ENCODE measurements at places on chromosomes 11 and 22.

GRCh38 chr11:41081756-41082285 is 377.6 kb downstream of the LRRC4C start:
- no peak for DNase-seq

DNA sequence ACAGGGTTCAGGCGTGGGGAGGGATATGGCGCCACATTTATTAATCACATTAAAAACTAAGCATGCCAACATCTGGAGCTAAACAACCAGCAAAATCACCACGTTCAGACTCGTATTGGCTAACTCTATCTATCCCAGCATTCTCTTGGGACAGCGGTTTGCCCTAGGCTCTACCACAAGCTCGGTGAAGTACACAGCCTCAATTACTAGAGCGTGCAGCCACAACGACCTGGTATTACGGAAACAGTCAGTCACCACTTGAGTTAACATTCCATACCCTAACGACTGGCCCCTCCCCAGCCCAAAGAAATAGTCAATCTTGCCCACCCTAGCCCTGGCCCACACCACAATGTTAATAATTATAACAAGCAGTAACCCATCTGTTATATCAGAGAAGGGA is 32.1 kb downstream of the APOL5 start:
- DNase-seq, result no peak

- DNase-seq, result no peak
Observed at GRCh38 chr11:96049426-96049825, 125.5 kb upstream of the MTMR2 start.

DNA sequence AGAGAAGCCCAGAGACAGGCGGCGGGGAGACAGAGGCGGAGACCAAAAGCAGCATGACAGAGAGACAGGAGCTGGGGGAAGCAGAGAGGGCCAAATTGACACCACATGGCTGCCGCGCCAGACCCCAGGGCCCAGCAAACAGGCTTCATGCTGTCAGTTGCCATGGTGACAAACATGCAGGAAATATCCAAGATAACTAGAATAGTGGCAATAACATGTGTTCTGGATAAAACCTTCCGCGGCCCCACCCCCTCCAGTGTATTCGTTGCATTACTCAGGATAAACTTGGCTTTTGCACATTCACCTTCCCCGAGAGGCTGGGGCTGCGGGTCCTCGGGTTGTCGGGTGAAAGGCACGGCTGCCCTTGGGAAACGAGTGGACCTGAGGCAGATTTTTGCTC is 49.9 kb upstream of the CDON start:
- no peak for DNase-seq

DNA sequence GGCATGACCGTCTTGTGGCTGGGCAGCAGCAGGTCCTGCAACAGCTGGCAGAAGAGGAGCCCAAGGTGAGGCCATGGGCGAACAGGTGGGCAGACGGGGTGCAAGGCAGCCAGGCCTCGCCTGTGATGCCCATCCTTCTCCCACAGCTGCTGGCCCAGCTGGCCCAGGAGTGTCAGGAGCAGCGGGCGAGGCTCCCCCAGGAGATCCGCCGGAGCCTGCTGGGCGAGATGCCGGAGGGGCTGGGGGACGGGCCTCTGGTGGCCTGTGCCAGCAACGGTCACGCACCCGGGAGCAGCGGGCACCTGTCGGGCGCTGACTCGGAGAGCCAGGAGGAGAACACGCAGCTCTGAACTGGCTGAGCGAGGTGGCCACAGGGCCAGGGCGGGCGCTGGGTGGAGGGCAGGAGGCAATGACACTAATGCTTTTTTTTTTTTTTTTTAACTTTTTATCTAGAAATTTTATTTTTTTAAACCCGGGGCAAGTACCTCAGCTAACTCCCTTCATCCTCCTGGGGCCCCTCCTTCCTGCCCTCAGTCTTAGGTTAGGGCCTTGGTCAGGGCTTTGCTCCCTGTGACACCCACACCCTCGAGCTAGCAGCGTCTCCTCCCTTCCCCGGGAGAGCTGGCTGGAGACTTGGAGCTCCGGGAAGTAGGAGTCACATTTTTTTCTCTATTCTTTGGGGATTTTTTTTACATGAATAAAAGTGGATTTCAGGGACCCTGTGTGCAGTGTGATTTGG is 16.0 kb downstream of the PLCB3 start:
- no peak for DNase-seq

DNA sequence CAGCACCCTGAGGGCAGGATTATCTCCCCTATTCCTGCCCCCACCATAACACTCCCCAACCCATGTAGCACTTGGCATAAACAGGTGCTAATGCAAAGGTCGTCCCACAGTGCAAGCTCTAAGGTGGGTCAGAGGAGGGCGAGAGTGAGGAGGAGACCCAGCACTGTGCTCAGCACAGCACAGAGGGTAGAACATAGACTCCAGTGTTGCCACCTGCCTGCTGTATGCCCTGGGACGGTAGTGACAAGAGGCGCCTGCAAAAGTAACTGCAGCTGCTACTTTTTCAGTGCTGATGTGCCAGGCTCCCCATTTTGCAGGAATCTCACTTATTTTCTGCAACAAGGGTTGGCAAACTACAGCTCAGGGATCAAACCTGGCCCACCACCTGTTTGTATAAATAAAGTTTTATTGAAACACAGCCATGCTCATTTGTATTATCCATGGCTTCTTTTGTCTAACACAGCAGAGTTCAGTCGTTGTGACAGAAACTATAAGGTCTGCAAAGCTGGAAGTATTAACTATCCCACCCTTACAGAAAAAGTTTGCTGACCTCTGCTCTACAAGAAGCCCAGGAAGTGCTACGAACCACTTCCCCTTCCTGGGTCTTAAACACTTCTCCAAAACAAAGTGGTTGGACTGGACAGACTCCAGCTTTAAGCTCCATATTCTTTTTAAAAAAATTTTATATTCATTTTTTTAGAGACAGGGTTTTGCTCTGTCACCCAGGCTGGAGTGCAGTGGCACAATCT is 16.9 kb upstream of the CDC42BPG start:
- no peak for DNase-seq

DNA sequence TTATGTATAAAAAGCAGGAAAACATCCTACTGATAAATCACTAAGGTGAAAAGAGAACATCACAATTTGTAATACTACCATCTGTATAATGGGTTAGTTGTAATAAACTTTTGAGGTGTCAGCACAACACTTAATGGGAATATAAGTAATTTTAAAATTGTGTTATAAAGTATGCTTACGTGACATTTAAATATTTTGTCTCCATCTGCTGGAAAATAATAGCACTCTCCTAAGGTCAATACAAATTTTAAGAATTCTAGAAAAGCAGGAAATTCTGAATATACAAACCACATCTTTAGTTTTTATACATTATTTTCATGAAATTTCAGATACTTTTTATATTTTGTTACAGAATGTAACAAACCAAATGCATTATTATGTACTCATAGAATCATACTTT is 19.5 kb downstream of the CWF19L2 start:
- DNase-seq, result no peak

DNA sequence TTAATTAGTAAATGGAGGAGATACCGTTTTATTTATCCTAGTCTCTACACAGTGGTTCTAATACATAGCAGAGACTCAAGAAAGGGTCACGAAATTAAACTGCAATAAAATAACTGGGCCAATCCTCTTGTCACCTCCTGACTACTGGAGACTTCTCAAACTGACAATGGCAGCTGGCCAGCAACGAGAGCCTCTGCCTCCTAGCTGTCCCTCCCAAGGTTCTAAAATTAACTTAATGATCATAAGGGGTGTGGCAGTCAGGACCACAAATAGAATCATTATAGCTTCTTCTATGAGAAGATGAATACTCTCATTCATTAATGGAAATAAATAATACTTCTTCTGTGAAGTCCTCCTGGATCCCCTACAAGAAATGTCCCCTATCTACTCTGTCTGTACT is 63.8 kb upstream of the APOA1 start:
- no peak for DNase-seq

GRCh38 chr11:35276396-35277145 is 137.6 kb downstream of the CD44 start:
- DNase-seq, result no peak

- DNase-seq, result no peak
Observed at GRCh38 chr11:113721462-113722066, 15.5 kb upstream of the TMPRSS5 start.

DNA sequence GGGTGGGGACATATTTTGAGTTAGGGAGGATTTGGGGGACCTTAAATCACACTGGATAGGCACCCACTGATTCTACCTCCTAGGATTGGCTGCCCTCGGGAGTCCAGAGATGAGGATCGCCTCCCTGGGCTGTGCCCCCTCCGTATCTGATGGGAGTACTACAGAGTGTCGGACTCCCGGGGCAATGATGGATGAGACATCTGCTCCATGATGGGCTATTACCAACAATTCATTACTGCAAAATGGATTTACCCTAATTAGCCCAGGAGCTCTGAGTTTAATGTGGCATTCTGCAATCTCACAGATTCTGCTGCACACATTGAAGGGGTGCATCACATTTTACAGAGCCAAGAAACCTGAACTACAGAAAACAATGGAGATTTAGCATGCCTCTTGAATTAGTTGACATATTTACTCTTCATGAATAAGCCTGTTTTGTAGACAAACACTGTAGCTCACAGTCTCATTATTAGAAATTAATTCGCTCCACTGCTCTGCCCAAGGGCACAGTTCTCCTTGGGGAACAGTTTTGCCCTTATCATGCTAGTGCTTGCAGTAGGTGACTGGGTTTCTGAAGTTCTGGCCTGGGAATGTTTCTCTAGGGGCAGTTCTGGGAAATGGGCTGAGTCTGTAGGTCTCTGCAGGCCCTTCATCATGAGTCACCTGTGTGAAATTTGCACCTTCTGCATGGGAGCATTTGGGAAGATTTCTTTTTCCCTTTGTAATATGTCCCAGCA is 217.1 kb upstream of the PLET1 start:
- DNase-seq, result no peak

GRCh38 chr11:47766509-47767227 is 473 bp downstream of the FNBP4 start:
- no peak for DNase-seq

DNA sequence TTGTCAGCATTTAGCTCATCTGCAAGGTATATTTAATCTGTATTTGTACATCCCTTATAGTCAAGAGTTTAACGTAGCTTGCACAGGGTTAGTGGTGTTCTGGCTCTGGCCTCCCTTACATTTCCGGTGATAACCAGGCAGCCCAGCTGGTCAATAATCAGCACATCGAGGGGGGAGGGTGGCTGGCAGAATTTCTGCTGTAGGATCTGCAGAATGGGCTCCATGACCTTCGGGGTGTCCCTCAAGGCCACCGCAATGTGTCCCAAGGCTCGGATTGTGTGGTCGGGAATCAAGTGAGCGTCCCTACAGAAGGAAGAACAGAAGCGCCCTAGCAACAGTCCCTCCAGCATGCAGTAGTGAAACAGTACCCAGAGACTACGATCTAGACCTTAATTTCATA is 25.1 kb downstream of the SERPIND1 start:
- no peak for DNase-seq

DNA sequence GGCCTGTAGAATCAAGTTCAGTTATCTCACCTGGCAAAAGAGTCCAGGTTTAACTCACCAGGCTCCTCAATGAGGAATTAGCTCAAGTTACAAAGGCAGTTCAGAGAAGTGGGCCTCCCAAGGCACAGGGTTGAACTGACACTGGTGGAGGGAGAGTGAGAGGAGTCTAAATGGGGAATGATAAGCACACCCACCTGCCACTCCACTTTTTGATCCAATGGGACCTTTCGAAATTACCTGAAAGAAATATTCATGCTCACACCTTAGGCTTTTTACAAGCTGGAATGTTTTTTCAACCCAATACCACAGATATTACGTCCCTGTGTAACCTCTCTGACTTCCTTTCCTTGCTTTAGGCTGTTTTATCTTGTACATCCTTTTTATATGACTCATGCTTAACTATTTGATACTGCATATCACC is 642.7 kb upstream of the TENM4 start:
- DNase-seq, result no peak

GRCh38 chr11:44531636-44532035 is 33.8 kb upstream of the CD82 start:
- no peak for DNase-seq

GRCh38 chr22:35835267-35835997 is 117.8 kb downstream of the APOL5 start:
- no peak for DNase-seq

DNA sequence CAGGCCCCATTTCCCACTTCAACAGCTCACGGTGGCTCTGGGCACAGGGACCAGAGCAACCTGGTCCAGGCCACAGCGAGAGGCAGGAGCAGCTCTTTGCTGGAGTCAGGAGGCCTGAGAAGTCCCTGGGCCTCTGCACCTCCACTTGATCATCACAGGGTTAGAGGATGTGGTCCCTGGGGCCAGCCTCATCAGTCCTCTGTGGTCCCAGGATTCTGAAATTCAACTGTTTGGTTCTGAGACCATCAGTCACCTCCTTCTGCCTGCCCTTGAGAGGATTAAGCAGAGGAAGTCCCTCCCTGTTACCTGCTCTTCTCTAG is 24.9 kb upstream of the CBX7 start:
- DNase-seq, result no peak

DNA sequence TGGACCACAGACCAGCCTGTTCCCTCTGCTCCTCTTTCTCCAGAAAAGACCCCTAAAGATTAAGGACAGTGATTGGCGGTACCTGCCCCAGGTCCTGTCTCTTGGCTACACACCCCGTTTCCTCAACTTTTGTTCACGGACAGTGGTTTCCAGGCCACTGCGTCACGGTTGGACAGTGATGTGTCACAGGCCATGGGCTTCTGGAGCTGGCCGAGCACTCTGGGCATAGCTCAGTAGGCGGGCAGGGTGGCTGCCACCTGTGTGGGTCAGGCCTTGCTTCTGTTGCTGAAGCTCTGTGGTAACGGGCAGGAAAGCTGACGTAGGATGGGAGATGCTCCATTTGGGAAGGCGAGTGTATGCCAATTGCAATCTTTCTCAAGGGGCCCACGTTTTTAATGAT is 13.6 kb downstream of the TUB start:
- no peak for DNase-seq

GRCh38 chr22:31089160-31090100 is 8.3 kb downstream of the SMTN start:
- no peak for DNase-seq

DNA sequence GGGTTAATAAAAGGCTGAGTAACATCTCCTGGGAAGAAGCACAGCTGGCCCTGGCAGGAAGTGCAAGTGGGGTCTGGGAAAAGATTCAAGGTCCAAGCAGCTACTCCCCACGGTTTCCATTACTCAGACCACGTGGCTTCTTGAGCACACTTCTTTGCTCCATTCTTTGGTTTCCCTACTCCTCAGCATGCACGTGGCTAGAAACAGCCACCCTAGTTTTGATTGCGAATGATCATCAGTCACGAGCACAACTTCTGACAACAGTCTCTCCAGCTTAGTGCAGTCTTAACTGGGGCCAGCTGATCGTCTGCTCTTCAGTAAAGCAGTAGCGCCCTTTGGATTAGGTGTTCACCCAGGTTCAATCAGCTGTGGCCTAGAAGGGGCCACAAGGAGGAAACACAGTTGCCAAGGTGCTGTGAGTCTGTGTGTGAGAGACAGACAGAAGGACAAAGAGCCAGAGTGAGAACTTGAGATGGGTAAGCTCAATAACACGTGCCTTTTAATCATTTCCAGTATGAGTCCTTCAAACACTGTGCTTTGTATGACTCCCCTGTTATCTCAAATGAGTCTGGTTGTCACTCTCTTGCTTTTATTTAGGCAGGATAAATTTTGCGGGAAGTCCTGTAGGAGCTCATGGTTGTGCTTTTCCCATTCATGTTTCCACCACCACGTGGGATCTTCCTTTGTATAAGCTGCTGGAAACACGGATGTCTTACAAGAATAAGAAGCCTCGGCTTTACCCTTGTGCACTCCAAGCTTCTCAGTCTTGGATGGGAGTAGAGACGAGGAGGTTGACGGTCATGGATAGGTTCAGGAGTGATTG is 901 bp upstream of the PARVA start:
- DNase-seq, result no peak

- no peak for DNase-seq
Observed at GRCh38 chr11:31437742-31438435, 68.2 kb downstream of the DNAJC24 start.

- DNase-seq, result no peak
Observed at GRCh38 chr11:61896665-61897386, 5.5 kb upstream of the FADS3 start.

Data from iPS DF 19.7 (cell line).